Frontal cortex (tissue), 4 donors: ENCODE measurements at places on chromosomes 13 and 19. TPM values are rescaled to one million over a fixed set of nuclear protein-coding genes. Genes with fewer than 3 reads are reported as not detected.

- peak; percentile 75 for DNase-seq
Observed at GRCh38 chr19:32675720-32676185, at the start of gene RGS9BP. Gene RGS9BP, plus strand, starts transcription at chr19:32675848. Its CDS starts 416 bp downstream, at chr19:32676264.

Gene CCDC159
- 2.9 TPM for total RNA-seq

GRCh38 chr19:3691372-3691716 lies 8.9 kb downstream of the PIP5K1C start:
- DNase-seq, result no peak

Gene ZNF784
- total RNA-seq, result 4.5 TPM

DNA sequence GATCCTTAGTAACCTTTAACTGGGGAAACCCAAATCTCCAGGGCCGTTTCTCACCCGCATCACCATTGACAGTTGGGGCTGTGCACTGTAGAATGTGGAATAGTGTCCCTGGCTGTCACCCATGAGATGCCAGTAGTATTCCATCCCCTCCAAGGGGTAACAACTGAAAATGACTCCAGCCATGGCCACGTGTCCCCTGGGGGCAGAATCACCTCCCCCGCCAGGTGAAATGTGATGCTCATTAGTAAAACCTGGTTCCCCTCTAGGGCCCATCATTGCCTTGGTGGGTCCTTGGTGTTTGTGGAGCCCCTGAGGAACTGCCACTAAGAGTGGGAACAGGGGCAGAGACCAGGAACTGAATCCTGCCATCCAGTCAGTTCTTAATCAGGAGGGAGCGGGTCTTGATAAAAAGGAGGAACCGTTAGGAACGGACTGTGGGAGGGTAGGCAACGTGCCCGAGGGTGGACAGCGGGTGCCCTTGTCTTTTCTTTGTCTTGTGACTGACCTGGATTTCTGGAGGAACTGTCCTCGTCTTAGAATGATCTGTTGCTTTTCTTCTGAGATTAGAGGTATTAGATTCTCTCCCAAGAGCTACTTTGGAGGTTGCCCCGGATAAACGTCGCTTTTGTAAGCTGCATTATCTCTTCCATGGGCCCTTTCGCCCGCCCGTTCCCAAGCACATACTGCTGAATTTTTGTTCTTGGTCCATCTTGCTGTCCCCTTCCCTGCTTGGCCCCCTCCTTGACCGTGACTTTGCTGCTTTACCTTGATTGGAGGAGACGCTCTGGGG lies 3.5 kb downstream of the MYO9B start:
- DNase-seq, result peak; percentile 39

DNA sequence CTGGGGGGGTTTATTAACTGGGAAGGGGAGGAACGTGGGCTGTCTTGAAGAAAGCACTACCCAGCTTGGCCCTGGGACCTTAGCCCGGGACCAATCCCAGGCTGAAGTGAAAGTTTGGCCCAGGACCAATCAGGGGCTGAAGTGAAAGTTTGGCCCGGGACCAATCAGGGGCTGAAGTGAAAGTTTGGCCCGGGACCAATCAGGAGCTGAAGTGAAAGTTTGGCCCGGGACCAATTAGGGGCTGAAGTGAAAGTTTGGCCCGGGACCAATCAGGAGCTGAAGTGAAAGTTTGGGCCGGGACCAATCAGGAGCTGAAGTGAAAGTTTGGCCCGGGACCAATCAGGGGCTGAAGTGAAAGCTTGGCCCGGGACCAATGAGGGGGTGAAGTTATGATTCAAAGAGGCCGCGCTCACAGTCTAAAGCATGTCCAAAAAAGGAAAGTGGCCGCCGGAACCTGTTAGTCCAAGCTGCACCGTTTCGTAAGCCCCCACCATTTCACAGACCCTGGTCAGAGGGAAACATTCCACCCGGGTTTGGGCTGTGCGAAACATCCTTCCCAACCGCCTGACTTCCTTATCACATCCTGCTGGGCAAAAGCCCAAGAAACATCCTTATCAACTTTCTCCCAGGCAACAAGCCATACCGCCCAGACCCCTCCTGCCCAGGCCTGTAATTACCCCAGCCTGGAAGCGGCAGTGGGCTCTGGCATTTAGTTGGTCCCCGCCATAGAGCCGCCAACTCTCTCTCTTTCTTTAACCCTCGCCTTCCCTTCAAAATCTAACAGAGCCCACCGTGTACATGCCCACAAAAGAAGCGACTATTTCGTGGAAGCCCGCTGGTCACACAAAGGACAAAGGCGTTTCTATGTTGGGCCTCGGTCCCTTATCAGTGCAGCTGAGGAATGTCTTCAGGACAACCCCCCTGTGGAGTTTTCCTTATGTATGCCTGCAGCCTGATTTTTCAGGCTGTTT lies 1.1 kb downstream of the ZNF850 start:
- DNase-seq, result peak; percentile 38

DNA sequence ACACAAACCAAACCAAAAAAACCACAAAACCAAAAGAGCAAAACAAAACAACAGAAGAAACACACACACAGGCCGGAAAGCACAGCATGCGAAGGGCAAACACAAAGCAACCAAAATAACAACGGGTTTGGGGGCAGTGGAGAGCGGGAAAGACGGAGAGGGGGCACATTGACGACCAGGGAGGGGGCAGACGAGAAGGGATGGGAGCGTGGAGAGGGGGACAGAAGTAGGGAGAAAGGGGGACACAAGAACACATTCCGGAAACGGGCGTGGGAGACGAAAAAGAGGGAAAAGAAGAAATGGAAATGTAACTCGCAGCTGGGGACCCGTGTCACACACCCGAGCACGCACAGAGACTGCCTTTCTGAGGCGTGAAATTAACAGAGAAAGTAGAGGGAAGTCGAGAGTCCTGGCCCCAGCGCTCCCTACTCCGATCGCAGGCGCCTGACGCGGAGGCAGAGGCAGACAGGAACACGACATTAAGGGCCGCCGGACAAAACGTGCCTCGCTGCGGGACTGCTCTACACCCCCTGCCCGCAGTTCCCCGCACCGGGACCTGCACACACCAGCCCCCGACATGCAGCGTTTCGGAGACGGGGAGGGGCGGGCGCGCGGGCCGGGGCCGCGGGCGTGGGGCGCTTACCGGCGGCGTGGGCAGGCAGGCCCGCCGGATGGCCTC lies 652 bp downstream of the POU4F1 start:
- DNase-seq, result peak; percentile 55

- peak; percentile 67 for DNase-seq
Observed at GRCh38 chr13:26050568-26051230, 1.1 kb downstream of the SHISA2 start.

Gene SLITRK6
- 2.4 TPM for total RNA-seq

GRCh38 chr13:51998723-51999509 lies 12.3 kb downstream of the ATP7B start:
- no peak for DNase-seq

Gene KRTDAP
- not detected for total RNA-seq

GRCh38 chr19:17001603-17002183 lies 24.9 kb downstream of the CPAMD8 start:
- no peak for DNase-seq

- DNase-seq, result no peak
Observed at GRCh38 chr19:39501340-39501739, 2.6 kb downstream of the DLL3 start.

GRCh38 chr13:34026308-34026707 lies 208.4 kb downstream of the RFC3 start:
- DNase-seq, result no peak

GRCh38 chr13:21675095-21675991 lies 4.5 kb downstream of the FGF9 start:
- peak; percentile 45 for DNase-seq

Gene CAMSAP3
- total RNA-seq, result 16.3 TPM

DNA sequence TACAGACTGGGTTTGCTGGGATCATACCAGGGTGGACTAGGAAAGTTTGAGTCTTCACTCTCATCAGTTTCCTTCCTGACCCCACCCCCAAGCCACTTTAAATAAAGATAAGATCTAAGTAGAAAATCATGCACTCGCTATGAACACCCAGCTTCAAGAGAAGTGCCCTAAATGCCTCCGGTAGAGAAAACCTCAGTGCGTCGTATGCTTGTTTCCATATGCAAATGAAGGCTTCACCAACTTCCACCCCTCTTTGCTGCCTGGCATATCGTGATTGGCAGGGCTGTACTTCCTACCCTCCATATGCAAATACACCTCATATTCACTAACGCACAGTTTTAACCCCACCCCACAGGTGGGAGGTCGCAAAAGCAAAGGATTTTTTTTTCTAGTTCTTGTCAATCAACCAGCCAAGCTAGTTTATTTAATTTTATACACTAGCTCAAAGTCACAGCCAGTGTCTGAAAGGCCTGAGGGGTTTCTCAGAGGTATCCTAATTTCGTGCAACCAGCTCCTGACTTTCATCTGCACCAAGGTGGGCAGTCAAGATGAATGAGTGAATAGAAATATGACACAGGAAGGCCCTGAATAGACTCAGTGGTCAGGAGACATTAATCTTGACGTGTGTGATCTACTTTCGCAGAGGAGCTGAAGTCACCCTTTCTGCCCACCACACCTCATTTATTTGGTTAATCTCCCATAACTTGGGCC lies 121.1 kb upstream of the TSHZ3 start:
- DNase-seq, result no peak

Gene ENOX1
- 50.5 TPM for total RNA-seq

DNA sequence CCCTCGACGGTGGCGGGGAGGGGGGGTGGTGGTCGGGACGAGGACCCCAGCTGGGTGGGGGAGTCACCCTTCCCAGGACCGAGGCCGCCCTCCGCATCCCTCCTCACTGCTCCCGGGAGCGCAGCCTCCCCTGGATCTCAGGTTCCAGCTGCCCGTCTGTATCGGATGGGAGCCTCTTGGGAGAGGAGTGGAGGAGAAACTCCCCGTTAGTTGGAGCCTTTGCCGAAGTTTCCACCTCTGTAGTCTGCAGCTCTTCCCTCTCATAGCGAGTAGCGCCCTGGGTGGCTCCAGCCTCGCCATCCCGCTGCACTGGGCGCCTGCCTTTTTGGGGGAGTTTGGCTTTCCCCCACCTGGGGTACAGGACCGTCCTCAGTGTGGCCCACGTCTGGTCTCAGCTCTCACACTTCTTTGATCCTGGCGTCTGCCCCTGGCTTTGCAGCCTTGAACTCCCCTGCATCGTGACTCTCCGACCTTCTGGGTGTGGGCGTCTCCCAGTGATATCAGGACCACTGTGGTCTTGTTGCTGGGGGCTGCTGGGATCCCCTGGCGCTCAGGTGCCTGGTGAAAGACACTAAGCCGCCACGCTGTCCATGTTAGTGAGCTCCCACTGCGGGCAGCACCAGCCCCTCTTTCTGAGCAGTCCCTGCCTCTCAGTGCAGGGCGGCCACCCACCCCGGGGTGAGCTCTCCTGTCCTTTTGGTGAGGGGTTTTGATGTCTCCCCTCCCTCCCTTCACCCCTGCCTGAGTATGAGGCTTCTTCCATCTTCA lies 1.1 kb downstream of the CNOT3 start:
- no peak for DNase-seq

DNA sequence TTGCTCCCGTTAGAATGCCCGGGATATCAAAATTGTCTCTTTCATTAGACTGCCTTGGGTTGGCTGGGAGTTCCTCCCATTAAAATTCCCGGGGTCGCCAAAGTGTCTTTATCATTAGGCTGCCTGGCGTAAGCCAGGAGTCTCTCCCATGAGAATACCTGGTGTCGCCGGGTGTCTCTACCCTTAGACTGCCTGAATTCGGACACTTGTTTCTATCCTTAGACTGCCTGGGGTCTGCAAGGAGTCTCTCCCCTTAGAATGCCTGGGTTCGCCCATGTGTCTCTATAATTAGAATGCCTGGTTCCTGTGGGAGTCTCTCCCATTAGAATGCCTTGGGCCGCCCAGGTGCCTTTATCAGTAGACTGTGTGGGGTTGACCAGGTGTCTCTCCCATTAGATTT lies 1538.2 kb downstream of the UQCRFS1 start:
- DNase-seq, result no peak

Gene ZNF225
- total RNA-seq, result 13.9 TPM

DNA sequence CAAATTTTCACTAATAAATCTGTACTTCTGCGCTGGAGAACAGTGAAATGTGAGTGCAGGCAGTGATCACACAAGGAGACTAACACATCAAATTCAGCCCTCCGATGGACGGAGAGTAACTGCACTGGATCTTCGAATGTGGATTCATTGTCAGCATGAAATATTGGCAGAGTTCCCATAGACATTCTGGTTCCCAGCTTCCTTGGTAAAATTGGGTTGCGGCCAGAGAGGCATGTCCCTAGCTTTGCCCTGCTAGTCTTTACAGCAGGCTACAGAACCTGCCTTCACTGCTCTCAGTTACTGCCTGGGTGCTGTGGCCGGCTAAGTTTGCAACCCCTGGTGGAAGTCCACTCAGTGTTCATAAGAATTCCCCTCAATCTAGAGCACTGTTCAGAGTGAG lies 32.3 kb upstream of the UQCRFS1 start:
- DNase-seq, result no peak

DNA sequence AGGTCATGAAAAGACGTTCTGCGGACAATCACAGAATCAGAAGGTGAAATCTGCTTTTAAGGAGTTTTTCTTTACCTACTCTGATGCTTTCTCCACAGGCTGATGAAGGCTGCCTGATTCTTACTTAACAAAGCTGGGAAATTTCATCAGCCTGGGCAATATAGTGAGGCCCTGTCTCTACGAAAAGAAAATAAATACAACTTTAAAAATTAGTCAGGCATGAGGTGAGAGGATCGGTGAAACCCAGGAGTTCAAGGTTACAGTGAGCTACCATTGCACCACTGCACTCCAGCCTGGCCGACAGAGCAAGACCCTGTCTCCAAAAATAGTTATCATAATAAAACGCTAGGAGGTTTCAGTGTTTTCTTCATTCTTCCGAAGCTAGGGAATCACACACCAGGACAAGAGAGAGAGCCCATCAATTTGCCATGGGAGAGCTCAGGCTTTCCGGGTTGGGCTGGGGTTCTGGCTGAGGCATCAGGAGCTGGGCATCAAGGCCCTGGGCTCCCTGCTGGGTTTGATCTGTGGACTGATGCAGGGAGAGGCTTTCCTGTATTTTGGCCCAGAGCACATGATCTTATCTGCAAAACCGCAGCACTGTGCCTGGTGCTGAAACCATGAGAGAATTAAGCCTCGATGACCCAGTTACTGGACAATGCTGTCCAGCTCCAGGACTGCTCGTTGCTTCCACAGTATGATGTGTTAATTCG lies 25.1 kb upstream of the CEBPG start:
- DNase-seq, result no peak

- DNase-seq, result no peak
Observed at GRCh38 chr19:42185277-42185676, 32.2 kb downstream of the DEDD2 start.

Gene NXNL1
- total RNA-seq, result not detected

Gene ZNF506
- total RNA-seq, result 57.1 TPM

GRCh38 chr13:97441368-97441767 lies 7.4 kb downstream of the RAP2A start:
- DNase-seq, result no peak

GRCh38 chr13:98972059-98972458 lies 5.8 kb downstream of the DOCK9 start:
- no peak for DNase-seq

Gene S1PR5
- 0.41 TPM for total RNA-seq
